ENCODE measurements at places on chromosomes 13 and 19.

- DNase-seq: no peak
Measured at GRCh38 chr13:39811051-39811450, 155.6 kb downstream of the COG6 start.

- DNase-seq: no peak
Measured at GRCh38 chr13:76849493-76849892, 36.7 kb downstream of the KCTD12 start.

DNA sequence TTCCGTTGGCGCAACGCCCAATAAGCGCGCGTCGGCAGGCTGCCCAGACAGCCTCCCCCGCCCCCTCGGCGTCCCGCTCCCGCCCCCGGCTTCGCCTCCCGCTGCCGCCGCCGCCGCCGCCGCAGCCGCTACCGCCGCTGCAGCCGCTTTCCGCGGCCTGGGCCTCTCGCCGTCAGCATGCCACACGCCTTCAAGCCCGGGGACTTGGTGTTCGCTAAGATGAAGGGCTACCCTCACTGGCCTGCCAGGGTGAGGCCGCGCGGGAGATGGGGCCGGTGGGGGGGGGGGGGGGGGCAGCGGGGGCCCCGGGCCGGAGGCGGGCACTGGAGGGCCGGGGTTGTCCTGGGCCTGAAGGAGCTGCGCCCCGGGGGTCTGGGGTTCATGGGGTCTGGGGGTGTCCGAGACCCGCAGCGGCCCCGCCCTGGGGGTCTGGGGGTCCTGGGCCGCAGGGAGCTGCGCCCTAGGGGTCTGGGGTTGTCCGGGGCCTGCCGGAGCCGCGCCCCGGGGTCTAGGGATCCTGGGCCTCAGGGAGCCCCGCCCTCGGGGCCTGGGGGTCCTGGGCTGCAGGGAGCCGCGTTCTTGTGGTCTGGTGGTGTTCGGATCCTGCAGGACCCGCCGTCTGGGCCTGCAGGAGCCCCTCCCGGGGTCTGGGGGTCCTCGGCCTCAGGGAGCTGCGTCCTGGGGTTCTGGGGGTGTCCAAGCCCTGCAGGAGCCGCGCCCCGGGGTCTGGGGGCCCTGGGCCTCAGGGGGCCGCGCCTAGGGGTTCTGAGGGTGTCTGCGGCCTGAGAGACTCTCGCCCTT lies at the start of gene HDGFL2:
TSS of gene HDGFL2 (plus strand) at position 124 of the 801 bp plus-strand sequence. CDS start at position 178, 54 bp downstream.
- DNase-seq: peak; percentile 89

DNA sequence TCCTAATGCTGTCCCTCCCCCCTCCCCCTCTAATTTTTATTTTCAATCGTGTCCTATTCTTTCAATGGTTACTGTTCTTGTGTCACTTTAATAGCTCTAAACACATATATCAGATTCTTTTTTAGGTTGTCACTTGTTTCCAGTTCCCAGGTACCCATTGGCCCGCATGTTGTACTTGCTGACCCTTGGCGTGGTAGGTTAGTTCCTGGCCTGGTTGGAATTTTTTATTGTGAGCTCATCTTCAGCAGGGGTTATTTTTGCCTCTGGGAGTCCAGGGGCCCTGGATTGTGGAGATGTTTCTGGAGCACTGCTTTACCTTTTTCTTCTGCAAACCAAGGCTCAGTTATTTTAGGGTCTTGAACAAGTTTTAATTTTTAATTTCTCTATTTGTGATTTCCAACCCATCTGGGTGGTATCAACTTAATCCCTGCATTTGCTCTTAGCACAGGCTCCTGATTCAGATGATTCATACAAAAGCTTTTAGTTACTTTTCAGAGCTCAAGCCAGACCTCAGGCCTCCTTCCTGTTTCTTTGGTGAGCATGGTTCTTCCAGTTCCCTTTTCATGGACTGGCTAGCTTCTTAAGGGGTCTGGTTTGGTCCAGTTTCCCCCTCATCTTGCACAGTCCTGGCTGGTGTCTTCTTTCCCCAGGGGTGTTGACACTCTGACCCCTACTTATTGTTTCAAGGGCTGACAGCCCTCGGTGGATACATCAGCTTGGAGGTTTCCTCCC lies 220.5 kb downstream of the TM9SF2 start:
- no peak for DNase-seq

GRCh38 chr13:34144142-34144541 lies 326.2 kb downstream of the RFC3 start:
- no peak for DNase-seq

DNA sequence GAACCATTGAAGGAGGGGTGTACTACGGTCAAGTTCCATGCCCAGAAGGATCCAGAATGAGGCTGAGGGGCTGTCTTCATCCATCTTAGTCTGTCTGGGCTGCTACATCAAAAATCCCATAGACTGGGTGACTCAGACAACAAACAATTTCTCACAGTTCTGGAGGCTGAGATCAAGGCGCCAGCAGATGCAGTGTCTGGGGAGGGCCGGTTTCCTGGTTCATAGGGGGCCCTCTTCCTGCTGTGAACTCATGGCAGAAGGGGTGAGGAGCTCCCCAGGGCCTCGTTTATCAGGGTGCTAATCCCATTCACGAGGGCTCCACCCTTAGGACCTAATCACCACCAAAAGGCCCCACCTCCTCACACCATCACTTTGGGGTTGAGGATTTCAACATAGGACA lies 14.7 kb upstream of the KCTD15 start:
- no peak for DNase-seq

GRCh38 chr13:109344552-109345157 lies 441.7 kb downstream of the IRS2 start:
- no peak for DNase-seq

GRCh38 chr19:42985588-42985987 lies 40.7 kb downstream of the PSG11 start:
- no peak for DNase-seq

GRCh38 chr13:51801631-51802099 lies 2.3 kb downstream of the DHRS12 start:
- DNase-seq: no peak

- DNase-seq: no peak
Measured at GRCh38 chr19:1856698-1857603, 6.4 kb downstream of the KLF16 start.

DNA sequence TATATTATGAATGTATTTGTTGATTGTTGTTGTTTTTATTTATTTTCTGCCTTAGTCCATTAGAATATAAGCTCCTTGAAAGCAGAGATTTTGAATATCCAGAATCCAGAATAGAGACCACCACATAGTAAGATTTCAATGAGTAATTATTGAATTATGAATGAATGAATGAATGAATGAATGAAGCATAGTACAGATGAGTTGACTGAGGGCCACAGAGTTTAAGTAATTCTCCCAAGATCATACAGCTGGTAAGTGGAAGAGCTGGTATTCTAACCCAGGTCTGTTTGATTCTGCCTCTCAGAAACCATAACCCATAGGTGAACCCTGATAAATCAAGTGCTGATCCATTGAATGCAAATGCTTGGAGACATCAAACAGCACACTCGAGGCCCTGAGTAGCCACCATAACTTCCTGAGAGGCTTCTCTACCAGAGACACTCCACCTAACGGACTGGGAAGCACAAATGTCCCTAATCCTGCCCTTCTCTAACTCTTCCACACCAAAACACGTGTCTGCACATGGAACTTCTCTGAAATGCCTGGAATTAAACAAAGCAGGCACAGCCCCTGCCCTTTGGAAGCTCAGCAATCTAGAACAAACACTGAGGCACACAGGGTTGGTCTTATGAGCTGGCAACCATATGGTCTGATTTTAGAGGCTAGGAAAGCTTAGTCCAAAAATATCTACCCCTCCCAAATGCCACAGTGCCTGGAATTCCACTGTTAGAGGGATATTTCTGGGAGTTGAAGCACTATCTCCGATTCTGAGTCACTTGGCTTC lies 190.1 kb downstream of the FOXO1 start:
- no peak for DNase-seq

DNA sequence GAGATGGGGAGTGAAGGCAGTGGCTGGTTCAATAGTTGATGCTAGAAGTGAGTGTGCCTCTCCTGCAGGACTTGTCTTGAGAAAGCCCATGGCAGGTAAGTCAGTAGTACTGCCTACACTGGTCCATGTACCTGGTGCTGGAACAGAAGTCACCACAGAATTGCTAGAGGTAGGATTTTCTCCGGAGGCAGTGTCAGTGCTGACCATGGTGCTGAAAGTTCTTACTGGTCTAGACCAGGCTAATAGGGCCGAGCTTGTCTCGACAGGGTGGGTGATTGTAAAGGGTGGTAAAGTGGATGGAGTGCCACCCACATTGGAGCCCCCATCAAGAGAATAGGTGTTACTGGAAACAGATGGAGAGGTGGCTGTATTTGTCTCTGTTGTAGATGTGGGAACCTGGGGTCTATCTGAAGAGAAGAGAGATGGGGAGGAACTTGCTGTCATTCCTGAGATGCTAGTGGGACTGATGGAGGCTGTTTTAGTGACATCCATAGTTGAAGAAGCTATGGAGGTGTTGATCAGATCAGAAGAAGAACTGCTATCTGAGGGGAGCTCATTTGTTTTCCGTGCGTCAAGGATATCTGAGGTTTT lies 36.6 kb downstream of the MUC16 start:
- no peak for DNase-seq

DNA sequence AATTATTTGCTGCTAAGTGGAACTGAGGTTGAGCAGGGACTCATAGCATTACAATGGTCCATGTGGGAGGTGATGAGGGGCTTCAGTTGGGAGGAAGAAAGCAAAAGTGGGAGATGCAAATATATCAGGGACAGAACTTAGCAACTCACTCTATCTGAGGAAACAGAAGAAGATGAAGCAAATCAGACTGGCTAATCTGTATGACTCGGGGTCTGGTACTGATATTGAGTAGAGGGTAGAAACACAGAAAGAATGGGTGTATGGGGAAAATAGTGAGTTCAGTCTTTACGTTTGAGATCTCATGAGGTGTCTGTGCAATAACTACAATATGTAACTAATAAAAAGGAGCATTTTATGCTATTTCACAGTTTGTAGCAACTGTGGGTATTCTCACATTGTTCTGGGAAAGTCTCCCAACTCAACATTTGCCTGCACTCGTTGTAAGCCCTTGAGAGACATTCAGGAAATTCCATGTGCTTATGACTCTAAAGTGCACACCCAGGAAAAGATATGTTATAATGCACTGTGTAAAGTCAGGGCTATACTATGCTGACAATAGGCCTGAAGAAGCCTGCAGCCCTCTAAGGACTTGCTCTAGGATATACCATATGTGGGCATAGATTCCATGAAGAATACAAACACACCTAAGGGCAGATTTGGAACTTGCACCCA lies 183.5 kb downstream of the SPRY2 start:
- no peak for DNase-seq

- DNase-seq: no peak
Measured at GRCh38 chr13:49499889-49500660, 4.3 kb downstream of the PHF11 start.

GRCh38 chr19:12792051-12792852 lies 966 bp downstream of the JUNB start:
- peak; percentile 73 for DNase-seq

DNA sequence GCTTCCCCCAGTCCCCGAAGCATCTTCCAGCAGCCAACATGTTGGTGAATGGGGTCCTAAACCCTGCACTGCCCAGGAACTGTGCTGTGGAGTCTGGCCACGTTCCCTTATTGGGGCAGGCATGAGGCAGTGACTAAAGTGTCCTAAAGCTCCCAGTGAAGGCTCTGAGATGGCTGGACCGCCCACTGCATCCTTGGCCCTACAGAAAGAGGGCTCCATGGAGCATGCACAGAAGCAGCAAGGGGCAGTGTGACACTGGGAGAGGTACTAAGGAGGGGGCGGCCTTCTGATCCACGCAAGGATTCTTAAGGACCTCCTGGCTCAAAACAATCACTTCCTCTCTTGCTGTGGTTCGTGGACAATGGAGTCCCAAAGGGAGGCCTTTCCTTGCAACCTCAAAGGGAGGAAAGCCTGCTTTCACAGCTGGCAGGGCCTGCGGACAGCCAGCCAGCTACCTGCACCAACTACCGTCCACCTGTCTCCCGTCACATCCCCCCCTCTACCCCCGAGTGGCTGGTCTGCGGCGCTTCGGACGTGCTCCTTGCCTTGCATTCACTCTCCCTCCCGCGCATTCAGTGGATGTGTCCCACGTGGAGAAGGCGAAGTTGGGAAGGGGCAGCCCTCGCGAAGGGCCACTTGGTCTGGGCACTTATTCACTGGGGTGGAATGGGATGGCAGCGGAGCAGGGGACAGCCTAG lies 63.9 kb upstream of the STARD13 start:
- DNase-seq: no peak

DNA sequence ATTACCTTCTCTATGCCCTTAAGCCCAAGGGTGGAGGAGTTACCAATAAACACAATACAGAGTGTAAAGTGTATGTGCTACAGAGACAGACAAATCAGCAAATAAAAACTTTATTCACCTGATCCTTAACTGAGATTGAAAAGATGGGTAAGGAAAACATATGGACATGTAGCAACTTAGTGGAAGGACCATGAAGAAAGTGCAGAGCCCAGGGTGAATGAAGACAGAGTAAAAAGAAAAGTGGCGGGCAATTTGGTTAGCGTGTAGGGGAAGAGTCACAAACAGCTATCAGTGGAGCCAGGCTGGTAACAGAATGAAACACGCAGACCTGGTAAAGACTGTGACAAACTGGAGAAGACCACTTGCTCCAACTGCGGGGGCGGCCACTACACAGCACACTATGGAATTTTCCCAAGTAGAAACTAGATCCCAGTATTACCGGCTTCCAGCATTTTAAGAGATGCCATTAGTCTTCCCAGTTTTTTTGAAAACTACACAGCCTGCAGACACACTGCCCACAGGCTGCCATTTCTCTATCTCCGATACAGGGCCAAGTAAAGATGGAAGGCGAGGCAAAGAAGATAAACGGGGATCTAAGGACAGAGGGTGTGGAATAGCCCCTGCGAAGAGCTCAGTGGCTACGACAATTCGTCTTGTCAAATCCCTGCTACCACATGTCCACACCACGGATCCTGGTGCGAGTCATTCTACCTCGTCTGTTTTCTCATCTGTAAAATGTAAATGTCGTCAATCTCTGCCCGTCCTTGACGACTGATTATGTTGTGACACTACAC lies 1.2 kb downstream of the UQCRFS1 start:
- DNase-seq: no peak

DNA sequence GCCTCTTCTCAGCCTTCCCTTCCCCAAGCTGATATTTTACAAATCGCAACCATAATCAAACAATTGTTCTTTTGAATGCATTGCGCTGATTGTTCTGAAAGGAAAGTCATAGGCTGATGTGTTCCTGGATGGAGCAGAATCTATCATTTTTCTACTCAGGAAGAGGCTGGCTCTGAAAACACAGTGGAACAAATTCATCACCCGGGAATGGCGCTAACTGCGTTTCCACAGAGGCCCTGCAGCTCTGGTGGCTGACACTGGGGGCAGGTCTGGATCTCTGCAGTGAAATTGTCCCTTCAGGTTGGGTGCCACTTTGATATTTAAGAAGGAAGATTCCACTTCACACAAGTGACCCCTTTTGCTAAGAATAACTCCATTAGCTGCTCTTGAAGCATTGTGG lies 1060.8 kb downstream of the UQCRFS1 start:
- DNase-seq: no peak

- no peak for DNase-seq
Measured at GRCh38 chr19:13985771-13986347, 20.3 kb downstream of the RFX1 start.

Data from stimulated activated CD4-positive, alpha-beta T cell treated with anti-CD3 and anti-CD28 coated beads, TNF-alpha, amount 100 ng/mL, for 4 hours (primary cell).